Right ventricle myocardium inferior (tissue), 1 donor: ENCODE measurements at places on chromosomes 16 and 17. TPM values are rescaled to one million over a fixed set of nuclear protein-coding genes. Genes with fewer than 3 reads are reported as not detected.

The PDE6G gene
- total RNA-seq = not detected

GRCh38 chr17:34378664-34379101, 15.7 kb upstream of the CCL1 start:
- no peak for DNase-seq

The NOTUM gene
- total RNA-seq = 0.89 TPM

DNA sequence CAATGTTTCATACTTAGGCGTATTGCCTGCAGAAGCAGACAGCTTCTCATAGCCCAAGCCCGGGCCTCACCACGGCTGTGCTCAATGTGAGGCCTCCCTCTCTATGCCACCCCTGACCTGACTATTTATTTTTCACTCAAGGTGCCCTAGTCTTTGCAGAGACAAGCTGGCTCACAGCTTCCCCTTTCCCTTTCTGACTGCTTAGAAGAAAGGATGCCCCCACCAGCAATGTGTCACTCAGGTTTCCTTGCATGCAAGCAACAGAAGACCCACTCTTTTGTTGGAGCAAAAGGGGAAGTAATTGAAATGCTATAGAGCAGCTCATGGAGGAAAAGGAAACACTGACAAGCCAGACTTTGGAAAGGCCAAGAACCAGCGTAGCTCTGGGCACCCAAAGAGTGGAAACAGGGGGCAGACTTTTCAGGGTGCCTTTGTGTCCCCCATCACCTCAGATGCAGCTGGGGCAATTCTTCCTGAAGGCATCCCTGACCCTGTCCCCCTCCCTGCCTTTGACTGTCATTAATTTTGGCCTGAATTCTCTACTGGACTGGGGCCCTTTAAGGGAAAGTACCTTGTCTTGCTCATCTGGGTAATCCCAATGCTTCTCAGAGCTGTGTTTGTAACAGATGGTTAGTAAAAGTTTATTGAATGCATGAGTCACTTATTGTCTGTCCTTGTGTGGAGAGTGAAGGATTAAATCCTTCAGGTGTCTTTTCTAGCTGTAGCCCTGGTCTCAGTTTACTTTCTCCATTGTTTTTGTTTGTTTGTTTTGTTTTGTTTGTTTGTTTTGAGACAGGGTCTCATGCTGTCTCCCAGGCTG, 17.8 kb downstream of the RGS9 start:
- no peak for DNase-seq

The SPN gene
- 1.3 TPM for total RNA-seq
